ENCODE measurements at places on chromosomes 11 and 22.

DNA sequence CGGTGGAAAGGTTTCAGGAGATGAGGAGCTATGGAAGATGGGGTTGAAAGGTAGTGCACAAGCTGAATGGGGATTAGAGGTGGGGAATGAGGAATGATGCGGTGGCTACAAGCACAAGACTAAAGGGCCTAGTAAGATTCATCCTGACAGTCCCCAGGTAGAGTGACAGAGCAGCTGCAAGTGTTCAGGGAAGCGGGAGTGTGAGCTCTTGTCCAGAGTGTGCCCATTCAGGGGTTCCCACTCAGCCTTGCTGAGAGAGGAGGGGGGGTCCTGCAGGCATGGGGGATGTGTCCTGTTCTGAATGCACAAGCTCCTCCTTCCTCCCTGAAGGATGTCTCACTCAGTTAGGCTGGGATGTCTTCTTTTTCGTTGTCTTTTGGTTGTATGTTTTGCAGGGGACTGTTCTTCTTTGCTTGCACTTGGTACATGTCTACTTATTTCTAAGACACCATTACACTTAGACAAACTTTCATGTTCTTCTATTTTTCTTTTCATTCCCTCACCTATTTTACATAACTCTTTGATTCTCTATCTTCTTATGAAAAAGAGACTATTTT, 25.8 kb upstream of the CLPB start:
- no peak for DNase-seq

DNA sequence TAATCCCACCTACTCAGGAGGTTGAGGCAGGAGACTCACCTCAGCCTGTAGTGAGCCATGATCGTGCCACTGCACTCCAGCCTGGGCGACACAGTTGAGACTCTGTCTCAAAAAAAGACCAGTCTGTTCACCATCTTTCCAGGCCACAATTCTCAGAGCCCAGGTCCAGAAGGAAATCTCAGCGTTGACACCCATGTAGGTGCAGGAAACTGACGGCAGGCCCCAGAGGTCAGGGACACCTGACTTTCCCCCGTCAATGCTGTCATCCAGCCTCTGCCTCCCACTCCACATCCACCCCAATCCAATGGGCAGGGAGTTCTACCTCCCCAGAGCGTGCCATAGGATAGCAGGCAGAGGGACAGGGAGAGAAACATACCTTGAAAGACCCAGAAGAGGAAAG, 5.9 kb upstream of the GRK2 start:
- no peak for DNase-seq

GRCh38 chr11:14101388-14101787, 138.9 kb downstream of the SPON1 start:
- no peak for DNase-seq

DNA sequence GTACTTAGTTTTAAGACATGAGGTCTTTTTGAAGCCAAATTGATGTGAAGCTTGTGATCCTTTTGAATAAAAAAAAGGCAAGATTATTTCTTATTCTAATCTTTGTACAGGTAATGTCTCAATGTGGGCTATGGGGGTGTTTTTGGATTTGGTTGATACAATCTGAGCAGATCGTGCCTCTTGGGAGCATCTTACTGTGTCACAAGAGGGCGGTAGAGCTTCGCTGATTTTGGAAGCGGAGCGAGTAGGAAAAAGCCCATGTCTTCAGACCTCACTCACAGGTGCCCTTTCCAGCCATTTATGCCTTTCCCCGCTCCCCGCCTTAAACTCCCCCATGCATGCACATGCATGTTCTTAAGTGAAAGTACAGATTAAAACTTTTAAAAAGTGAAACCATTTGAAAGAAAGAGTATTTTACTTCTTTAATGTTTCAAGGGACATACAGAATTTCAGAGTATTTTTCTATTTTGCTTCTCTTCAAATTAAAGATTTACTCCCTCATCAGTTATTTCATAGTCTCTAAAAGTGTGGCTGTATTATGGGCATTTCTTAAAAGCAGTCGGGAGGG, 18.8 kb downstream of the DDX25 start:
- peak; percentile 30 for DNase-seq

DNA sequence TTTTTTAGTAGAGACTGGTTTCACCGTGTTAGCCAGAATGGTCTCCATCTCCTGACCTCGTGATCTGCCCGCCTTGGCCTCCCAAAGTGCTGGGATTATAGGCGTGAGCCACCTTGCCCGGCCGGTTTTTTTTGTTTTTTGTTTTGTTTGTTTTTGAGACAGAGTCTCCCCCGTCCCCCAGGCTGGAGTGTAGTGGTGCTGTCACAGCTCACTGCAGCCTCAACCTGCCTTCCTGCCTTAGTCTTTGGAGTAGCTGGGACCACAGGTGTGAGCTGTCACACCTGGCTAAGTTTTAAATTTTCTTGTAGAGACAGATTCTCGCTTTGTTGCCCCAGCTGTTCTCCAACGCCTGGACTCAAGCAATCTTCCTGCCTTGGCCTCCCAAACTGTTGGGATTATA, 3.2 kb downstream of the PPIL2 start:
- DNase-seq = no peak

DNA sequence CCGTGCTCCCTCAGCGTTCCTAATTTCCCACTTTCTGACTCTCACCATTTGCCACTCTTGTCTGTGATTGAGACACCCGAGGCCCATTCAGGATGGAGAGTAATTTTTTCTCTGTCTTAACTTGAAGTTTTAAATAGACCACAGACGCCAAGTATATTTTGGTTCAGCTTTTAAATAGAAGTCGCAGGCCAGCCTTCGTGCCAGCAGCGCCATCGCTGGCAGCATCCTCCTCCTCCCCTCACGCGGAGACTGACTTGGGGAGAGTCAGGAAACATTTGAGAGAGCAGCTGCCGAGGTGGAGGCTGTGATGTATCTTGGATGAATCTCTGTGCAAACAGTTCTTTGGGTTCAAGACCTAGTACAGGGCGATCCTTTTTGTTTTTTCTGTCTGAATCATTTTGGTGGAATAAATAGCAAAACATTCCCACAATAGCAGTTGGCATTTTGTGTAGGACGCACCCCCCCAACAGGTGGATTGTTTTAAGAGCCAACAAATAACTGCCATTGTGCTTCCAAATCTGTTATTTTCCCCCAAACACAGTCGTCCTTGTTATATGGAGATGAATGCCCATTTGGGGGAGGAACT, 889 bp upstream of the DMC1 start:
- DNase-seq = no peak

GRCh38 chr11:79466411-79466810, 25.6 kb upstream of the TENM4 start:
- no peak for DNase-seq

- DNase-seq = no peak
These were observed 235.0 kb downstream of the MN1 start for GRCh38 chr22:27566602-27567001.

DNA sequence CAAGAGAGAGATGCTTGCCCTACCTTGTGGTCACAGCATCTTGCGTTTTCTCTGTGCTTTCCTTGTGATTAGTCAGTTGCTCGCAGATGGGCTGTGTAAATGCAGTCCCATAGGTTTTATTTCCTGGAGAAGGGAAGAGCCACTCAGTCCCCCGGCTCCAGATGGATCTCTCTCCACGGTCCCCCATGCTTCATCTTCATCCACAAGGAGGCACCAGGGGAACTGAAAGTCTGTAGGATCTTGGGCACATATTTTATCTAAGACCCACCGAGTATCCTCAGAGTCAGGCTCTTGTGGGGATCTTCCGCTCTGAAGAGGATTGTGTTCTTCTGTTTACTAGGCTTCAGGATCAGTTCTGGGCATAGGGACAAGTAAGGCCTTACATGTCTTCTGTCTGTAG, 66.8 kb upstream of the E2F8 start:
- DNase-seq = peak; percentile 17

- DNase-seq = no peak
These were observed 189.8 kb downstream of the SNX19 start for GRCh38 chr11:130726234-130727037.

GRCh38 chr11:66150725-66151124, 80.7 kb downstream of the PACS1 start:
- no peak for DNase-seq

- no peak for DNase-seq
These were observed 75.9 kb downstream of the PHF21B start for GRCh38 chr22:44933666-44934453.

DNA sequence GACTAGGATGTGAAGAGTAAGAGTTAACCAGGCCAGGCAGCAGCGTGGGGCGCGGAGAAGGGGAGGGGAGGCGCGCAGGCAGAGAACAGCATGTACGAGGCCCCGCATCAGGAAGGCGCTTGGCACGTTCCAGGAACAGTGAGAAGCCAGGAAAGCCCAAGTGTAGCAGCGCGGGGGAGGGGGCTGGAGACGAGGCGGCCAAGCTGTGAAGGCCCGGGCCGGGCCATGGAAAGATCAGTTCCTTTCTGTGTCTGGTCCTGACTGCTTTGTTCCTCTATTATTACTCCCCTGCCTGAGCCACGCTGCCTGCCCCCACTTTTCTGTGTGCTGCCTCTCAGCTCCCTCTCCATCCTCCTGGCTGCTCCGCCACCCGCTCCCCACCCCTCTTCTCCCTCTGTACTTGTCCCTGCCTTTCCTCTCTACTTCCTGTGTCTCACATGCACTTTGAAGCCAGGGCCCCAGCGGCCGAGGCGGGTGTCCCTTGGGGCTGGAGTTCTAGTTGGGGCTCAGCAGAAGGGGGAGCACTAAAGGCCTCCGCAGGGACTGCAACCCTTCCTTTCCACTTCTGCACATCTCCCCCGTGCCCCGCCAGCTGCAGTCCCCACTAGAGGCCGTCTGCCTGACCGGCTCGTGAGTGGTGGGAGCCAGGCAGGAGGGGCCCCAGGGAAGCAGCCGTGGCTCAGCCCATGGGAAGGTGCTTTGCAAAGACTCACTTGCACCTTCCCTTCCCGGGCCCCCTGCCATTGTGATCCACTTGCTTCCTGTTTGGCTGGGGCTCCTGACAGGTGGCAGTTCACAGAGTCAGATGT, 63.7 kb downstream of the PRDM11 start:
- no peak for DNase-seq

DNA sequence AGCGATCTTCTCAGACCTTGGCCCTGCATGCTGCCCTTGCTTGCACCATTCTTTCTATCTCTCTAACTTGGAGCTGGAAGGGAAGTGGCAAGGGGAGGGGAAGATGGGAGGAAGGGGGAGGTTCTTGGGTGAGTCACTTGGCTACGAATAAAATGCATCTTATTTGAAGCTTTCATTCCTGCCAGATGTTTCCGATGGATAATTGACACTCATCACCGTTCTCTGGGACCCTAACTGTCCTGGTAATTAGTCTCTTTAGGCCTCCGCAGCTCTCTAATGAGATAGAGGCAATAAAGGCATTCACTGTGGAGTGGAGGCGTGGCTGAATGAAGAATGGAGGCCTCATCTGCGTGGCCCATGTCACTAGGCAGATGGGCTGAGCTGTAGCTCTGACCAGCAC, 960.1 kb downstream of the NTM start:
- peak; percentile 51 for DNase-seq

- no peak for DNase-seq
These were observed 1.1 kb downstream of the ZBTB44 start for GRCh38 chr11:130313383-130314183.

GRCh38 chr11:66126064-66126463, 56.0 kb downstream of the PACS1 start:
- no peak for DNase-seq

- no peak for DNase-seq
These were observed 14.7 kb upstream of the SULT4A1 start for GRCh38 chr22:43876866-43877509.

- no peak for DNase-seq
These were observed 938 bp downstream of the SHISAL1 start for GRCh38 chr22:44311855-44312170.

DNA sequence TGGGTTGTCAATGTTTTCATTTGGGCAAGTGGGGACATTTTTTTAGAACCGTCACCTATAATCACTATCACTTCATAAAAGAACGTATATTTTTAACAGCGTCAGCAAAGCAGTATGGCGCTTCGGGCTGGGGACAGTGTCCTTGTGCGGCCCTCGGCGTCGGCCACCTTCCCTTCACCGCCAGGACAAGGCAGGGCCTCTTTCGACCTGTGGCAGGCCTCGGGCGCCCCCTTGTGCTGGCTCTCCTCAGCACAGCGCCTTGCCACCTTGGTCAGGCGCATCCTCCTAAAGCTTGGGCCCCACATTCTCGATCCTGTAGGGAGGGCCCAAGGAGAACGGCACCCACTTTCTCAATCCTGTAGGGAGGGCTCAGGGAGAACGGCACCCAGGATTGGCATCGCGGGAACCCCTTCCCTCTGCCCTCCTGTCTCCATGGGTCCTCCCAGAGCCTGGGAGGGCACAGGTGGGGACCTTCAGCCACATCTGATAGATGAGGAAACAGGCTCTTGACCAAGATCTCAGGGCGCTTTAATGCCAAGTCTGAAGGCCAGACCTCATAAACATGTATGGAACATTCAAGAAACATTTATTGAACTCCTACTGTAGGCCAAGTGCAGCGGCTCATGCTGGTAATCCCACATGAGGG, 11.5 kb upstream of the FADD start:
- DNase-seq = no peak

- DNase-seq = no peak
These were observed 29.5 kb upstream of the FCHSD2 start for GRCh38 chr11:73171436-73172161.

- no peak for DNase-seq
These were observed 16.5 kb downstream of the NAP1L4 start for GRCh38 chr11:2975594-2975993.

- DNase-seq = no peak
These were observed 50.6 kb upstream of the APOA1 start for GRCh38 chr11:116888024-116888423.

DNA sequence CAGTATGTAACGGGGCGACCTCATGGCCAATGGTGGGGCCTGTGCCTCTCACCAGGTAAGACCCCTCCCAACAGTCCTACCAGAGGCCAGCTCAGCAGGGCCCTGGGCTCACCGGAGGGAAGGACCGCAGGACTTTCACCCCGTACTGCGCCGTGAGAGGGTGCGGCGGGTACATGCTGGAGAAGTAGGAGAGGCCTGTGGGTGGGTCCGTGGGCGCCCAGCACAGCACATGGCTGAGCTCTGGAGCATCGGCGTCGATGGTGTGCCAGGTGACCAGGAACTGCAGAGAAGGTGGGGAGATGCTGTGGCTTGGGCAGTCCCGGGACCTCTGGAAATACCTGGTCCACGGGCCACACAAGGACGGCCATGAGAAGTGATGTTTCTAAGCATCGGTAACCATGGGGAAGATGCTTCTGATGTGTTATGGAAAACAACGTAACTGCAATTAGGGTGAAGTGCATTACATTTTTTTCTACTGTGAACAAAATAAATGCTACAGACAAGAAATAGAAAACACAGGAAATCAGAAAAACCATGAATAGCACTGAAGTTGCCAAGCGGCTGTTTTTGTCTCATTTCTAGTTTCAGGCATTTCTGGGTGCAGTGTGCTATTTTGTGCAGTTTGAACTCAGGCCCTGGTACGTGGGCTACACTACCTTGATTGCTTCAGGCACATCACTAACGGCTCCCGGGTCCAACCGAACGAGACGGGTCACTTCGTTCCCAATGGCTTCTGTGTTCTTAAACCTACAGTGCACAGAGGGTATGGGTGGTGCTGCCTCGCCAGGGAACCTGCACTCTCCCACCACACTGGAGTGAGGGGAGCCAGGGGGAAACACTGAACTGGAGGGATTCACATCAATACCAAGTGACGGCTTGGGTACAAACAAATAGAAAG, 46.5 kb upstream of the SERPIND1 start:
- DNase-seq = no peak

All from NCI-H524 treated with DMSO at 0.1 percent for 48 hours (cell line).